ENCODE measurements at places on chromosomes 7 and 10. TPM values are rescaled to one million over a fixed set of nuclear protein-coding genes. Genes with fewer than 3 reads are reported as not detected.

DNA sequence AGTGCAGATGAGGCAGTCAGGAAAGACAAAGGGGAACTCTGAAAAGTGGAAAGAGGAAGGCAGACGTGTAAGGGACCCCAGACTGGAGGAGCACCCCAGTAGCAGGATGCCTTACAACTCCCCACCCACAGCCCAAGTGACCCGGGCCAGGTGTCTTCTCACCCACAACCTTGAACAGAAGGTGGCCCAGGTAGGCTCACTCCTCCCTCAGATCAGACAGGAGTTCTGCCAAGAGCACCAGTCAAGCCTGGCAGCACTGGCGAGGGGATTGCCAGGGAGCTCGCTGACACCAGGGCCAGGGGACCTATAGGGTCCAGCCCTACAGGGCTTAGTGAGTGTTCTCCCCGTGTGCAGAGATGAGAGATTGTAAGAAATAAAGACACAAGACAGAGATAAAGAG, 27.1 kb upstream of the LMBR1 start:
- DNase-seq: no peak

TPST1 gene
- 62.3 TPM for total RNA-seq

SLC25A13 gene
- total RNA-seq: 196 TPM

FMC1 gene
- total RNA-seq: 17.8 TPM

ERVW-1 gene
- total RNA-seq: not detected

HELLS gene
- 29.1 TPM for total RNA-seq
